ENCODE measurements at places on chromosomes 5 and 9.

GRCh38 chr5:163260961-163261360 lies 176.4 kb upstream of the CCNG1 start:
- no peak for DNase-seq

- DNase-seq = no peak
Measured at GRCh38 chr5:148938522-148938882, 112.1 kb downstream of the ADRB2 start.

- no peak for DNase-seq
Measured at GRCh38 chr5:34490506-34491250, 165.4 kb upstream of the RAI14 start.

GRCh38 chr5:152329761-152330283 lies 75.3 kb downstream of the NMUR2 start:
- DNase-seq = no peak

DNA sequence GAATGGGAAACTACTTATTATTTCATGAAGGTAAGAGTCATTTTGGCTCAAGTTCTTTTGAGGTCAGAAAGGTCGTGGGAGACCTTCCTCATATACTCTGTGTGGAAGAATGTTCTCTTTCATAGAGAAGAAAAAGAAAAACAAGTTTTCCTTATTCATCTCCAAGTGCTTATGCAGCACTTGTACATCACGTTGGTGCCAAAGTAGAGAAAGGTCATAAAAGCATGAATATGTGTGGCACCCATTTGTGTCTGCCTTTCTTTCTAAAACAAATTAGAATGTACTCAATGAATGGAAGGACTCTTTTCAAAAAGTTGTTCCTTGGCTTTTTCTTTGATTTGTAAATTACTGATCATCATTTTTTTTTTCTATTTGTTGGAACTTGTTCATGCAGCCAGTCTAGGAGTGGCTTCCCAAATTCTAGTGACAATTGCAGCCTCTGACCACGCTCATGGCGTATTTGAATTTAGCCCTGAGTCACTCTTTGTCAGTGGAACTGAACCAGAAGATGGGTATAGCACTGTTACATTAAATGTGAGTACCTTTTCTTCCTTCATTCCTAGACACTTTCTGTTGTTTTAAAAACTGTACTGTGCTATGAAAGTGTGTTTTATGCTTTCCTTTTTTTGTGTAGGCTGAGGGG lies 122.4 kb downstream of the ADGRV1 start:
- no peak for DNase-seq

DNA sequence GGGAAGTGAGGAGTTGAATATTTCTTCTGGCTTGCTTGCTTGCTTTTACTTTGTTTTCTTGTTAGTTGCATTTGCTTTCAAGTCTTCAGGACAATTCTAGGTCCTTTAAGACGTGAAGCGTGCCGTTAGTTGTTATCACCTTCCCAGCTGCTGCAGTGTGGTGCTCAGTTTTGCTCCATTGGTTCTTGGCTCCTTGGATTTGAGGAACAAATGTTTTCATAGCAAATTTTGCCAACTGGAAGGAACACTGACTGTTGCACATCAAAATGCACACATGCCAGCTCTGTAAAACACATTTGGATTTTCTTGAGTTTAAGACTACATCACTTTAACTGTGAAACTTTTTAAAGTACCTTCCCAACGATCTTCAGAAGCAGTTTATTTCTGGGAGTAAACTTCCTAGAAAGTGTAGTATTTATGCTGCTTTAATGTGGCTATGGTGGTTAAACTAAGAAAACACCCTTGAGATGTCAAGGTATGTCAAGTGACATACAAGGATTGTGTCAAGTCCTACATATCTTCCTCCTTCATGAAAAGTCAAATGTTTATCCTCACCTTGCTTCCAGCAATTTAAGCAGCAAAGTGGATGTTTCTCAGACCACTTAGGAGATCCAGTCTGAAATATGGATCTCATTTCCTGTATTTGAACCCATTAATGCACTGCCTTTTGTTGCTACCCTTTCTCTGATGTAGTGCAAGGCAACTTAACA lies 24.9 kb downstream of the MOCS2 start:
- DNase-seq = no peak

- DNase-seq = no peak
Measured at GRCh38 chr5:176180339-176180738, 57.9 kb upstream of the SIMC1 start.

GRCh38 chr5:138067945-138068344 lies 15.9 kb upstream of the WNT8A start:
- no peak for DNase-seq

GRCh38 chr5:151096001-151096373 lies 15.2 kb upstream of the TNIP1 start:
- DNase-seq = no peak

DNA sequence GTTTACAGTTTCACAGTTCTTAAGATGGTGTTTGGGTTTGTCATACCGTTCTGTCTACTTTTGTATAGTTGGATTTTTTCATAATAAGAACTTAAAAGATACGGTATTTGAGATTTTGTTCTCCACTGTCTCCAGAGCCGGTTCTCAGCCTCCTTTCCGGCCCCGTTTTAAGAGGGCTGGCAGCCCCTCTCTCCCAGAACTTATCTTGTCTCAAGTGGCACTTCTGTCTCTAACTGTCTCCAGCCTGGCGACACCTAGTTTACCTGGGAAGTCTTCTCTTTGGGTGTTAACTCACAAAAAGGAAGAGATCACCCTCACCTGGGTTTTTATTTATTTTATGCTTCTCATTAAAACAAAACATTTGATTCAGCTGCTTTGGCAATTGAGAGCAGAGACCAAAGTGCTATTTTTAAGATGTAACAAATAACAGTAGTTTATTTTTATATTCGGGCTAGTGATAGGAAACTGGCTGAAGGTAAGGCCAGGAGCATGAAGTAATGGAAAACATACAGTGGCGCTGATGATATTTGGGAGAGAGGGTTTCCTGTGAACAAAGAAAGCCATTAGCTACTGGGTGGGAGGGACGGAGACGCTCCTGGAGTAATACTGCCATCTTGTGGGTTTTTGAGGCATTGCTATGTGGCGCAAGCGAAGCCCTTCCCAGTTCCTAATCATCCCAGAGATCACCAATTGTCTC lies 48.3 kb downstream of the ACER2 start:
- peak; percentile 58 for DNase-seq

- no peak for DNase-seq
Measured at GRCh38 chr5:167296066-167296465, 995.4 kb upstream of the WWC1 start.

DNA sequence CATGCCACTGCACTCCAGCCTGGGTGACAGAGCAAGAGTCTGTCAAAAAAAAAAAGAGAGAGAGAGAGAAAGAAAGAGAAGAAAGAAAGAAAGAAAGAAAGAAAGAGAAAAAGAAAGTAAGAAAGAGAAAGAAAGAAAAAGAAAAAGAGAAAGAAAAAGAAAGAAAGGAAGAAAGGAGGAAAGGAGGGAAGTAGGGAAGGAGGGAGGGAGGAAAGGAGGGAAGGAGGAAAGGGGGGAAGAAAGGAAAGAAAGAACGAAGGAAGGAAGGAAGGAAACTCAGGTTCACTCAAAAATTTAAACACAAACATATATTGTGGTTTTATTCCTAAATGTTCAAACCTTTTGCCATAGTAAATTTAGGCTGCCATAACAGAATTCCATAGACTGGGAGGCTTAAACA lies 453.0 kb downstream of the SLCO4C1 start:
- DNase-seq = no peak

DNA sequence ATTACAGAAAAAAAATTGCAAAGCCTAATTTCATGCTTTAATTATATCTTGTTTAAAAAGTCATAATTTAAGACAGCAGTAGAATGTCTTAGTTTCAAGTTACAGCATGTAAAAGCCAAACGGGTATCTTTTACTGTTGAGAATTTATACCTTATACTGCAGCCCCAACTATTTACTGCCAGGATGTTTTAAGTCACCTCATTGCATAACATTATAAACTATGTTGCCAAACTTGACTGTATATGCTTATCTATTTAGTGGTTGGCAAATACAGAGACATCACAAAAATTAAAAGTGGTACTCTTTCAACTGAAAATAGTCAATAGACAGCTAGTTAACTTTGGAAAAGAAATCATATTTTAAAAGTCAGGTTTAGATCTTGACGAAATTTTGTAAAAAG lies 119.5 kb downstream of the EDIL3 start:
- no peak for DNase-seq

DNA sequence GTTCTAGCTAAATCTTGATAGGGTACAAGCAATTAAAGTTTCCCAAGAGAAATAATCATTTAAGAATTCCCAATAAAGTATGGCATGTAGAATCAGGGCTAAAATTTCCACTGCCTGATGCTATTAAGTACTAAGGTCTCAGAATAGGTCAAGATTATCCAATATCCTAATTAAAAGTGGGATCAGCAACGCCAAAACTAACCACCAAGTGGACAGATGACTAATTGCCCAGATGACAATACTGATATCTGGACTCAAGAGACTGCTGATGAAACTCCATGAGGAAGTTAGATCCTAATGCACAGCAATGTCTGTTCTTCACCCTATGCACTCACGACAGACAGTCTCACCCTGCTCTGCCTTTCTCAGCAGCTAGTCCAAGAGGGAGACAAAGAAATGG lies 14.3 kb downstream of the DEPDC1B start:
- no peak for DNase-seq

All from LNCaP clone FGC (cell line).